AG10803 (cell line): ENCODE measurements at places on chromosomes 11 and 22.

DNA sequence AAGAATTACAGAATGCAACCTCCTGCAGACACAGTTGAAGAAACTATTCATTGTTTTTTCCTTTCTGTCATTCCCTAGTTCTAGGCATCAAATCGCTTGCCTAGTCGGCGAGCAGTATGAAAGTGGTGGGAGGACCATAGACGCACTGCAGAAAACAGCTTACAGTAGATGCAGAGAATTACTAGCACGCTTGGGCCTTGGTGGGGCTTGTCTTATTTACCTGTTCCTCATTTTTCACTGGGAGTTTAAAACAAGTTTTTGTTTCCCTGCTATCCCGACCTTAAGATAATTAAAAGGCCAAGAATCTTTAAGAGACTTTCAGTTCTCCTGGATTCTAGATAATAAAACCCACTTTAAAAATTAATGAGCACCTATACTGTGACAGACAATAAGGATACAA lies 713 bp upstream of the ARL14EP start:
- DNase-seq: no peak

- DNase-seq: no peak
Observed at GRCh38 chr11:132046288-132046865, 676.0 kb downstream of the NTM start.

- no peak for DNase-seq
Observed at GRCh38 chr11:113334183-113334582, 19.8 kb downstream of the TTC12 start.

DNA sequence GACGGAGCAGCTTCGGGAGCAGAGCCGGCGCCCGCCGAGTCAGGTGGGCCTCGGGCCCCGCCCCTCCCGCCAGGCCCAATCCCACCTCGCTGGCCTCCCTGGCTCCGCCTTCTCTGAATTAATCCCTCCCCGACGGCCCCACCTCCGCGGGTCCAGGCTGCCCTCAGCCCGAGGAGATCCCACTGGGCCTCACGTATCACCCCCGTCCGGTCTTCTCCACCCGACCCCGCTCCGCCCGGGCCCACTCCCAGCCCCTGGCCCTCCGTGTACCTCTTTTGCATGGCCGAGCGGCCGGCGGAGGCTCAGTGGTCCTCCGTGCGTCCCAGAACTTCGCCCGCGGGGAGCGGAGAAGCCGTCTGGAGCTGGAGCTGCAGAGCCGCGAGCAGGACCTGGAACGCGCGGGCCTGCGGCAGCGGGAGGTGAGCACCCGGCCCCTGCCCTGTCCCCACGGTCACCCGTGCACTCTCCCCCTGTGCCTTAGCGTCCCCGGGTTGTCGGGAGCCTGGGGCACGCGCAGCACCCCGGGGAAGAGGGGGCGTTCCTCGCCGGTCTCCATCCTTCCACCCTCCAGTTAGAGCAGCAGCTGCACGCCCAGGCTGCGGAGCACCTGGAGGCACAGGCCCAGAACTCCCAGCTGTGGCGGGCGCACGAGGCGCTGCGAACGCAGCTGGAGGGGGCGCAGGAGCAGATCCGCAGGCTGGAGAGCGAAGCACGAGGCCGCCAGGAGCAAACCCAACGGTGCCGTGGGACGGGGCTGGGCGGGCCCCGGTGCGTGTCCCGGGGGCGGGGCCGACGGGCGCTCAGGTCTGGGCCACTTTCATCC lies 2.2 kb upstream of the CD151 start:
- peak; percentile 40 for DNase-seq

DNA sequence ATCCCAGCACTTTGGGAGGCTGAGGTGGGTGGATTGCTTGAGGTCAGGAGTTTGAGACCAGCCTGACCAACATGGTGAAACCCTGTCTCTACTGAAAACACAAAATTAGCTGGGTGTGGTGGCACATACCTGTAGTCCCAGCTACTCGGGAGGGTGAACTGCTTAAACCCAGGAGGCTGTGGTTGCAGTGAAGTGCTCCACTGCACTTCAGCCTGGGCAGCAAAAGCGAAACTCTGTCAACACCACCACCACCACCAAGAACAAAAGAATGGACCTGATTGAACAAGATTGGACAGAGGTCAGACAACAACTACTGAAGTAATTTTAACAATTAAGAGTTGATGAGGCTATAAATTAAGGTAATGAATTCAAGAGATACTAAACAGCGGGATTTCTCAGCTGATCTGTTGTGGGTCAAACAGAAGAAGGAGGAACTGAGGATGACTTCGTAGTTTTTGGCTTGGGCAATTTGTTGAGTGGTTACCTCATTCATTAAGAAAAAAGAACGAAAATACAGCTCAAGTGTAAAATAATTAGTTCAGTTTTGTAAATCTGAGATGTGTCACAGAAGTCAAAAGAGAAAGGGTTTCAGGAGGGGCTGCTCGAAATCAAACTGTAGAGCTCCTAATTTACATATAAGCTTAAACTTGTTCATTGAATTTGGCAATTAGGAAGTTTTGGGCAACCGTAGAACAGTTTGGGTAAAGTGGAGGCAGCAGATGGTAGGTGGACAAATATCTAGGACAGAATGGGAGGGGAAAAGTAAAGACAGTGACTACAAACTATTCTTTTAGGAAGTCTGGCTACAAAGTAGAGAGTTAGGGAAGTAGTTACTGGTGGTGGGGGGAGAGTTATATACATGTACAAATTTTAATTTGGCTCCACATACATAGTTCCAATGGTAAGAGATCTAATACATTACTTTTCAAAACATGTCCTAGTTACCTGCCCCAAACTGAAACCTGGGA lies 4.5 kb downstream of the IL18 start:
- DNase-seq: no peak

DNA sequence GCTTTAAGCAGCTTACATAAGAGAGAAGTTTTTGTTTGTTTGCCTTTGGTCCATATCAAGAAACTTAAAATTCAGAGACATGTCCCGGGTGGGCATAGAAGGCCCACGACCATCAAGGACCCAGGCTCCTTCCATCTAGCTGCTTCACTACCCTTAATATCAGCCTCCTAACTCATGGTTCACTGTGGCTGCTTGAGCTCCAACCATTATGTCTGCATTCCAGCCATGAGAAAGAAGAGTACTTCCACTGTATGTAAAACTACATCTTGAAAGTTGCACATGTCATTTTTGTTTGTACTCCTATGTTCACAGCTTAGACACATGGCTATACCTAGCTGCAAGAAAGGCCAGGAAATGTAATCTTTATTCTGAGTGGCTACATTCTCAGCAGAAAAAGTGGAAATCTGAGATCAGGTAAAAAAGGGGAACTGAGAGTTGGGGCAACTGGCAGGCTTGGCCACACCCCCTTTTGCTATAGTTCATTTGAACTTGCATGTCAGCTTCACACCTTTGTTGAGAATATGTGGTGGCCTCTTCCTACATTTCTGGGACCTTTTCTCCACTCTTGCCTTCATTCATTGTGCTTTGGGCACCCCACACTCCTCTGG lies 81.3 kb upstream of the TP53I11 start:
- no peak for DNase-seq

- peak; percentile 61 for DNase-seq
Observed at GRCh38 chr11:70470127-70470526, 71.8 kb downstream of the CTTN start.

GRCh38 chr11:62654297-62654696 lies 1.2 kb upstream of the INTS5 start:
- DNase-seq: no peak

- no peak for DNase-seq
Observed at GRCh38 chr11:123069908-123070821, 8.2 kb upstream of the HSPA8 start.

GRCh38 chr11:32374261-32374711 lies 61.1 kb downstream of the WT1 start:
- DNase-seq: peak; percentile 28

- DNase-seq: no peak
Observed at GRCh38 chr22:49886346-49887063, 31.7 kb downstream of the ALG12 start.

- no peak for DNase-seq
Observed at GRCh38 chr11:69131121-69131566, 24.6 kb upstream of the SMIM38 start.

DNA sequence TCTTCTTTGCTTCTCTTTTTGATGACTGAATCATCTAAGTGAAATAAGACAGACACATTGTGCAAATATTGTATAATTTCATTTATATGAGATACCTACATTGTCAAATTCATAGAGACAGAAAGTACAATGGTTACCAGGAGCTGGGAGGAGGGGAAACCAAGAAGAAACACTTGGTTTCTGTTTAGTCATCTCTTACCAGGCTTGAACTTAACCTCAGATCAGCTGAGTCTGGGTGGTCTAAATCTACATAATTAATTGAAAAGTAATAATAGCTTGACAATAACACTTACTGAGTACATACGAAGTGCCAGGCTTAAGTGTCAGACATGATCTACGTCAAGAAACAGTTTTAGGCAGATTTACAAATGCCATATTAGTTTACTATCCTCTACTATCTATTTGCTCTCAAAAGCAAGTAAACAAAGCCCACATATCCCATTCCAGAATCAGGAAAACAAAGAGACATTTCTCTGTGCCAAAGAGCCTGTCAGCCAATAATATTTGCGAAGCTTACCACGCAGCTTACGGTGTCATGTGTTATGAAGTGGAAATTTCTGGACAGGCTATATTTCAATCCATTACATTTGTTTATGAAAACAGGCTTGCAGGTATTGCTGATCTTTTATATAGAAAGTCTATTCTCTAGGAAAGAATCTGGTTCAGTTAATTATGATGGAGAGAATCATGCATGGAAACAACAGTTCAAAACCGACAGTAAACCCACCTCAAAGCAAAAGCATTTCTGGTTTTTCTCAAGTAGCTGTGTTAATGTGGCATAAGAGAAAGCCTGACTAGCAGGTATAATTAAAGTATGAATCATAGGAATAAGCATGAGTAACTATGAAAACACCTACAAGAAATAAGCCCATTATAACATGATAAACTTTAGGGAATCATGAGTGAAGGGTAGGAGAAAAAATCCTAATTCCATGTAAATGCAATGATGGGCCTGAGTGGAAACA lies 2.7 kb upstream of the ARHGAP42 start:
- no peak for DNase-seq

DNA sequence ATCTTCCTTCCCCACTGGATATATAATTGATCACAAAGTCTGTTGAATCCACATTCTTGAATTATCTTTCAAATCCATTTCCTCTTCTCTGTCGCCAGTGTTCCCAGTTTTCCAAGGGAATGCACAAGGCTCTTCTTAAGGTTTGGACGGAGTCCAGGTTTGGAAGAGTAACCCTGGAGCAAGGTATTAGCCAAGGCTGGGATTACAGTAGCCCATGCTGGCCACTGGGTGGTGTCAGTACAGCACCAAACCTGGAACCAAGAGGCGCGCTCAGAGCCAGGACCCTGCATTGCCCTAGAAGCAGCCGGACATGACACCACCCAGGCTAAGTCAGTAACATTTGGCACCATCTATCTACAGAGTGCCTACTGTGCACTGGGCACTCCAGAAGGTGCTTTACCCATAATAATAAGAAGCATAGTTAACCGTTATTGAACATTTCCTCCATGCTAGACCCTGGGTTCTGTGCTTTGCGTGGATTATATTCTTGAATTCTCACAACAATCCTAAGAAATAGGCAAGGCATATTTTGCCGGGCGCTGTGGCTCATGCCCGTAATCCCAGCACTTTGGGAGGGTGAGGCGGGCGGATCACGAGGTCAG lies 48.0 kb upstream of the CLPB start:
- DNase-seq: peak; percentile 75

GRCh38 chr11:19800162-19800561 lies 87.5 kb downstream of the NAV2 start:
- no peak for DNase-seq

DNA sequence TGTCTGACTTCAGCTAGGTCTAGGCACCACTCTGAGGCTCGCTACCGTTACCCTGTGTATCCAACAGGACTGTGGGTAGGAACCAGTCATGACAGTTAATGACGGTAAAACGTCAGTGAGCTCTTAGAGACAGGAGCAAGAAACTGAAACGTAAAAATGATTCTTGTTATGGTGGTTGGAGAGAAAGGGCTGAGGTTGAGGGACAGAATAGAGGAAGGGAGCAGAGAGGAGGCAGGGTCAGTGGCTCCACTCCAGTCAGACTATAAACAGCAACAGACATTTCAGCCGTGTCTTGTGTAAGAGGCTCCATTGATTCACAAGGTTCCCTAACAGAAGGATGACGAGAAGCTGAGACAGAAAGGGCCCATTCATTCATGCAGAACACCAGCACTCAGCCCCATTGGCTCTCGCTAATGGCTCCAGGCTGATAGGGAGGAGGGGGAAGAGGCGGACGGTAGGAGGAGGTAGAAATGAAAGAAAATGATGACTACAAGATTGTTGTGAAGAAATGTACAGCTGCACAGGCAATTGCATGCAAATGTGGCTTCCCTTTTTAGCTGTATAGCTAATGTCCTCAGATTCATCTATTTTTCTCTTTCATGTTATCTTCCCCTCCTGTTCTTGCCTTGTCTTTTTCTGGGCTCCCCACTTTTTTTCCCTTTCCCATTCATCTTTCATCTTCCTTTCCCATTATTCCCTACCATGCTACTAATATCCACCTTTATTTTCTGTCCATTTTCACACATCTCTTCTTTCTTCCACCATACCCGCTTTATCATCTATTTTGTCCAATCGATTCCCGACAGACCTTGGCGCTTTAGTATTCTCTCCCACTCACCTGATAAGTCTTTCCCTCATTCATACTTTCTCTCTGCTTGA lies 34.3 kb downstream of the ETS1 start:
- DNase-seq: peak; percentile 49

DNA sequence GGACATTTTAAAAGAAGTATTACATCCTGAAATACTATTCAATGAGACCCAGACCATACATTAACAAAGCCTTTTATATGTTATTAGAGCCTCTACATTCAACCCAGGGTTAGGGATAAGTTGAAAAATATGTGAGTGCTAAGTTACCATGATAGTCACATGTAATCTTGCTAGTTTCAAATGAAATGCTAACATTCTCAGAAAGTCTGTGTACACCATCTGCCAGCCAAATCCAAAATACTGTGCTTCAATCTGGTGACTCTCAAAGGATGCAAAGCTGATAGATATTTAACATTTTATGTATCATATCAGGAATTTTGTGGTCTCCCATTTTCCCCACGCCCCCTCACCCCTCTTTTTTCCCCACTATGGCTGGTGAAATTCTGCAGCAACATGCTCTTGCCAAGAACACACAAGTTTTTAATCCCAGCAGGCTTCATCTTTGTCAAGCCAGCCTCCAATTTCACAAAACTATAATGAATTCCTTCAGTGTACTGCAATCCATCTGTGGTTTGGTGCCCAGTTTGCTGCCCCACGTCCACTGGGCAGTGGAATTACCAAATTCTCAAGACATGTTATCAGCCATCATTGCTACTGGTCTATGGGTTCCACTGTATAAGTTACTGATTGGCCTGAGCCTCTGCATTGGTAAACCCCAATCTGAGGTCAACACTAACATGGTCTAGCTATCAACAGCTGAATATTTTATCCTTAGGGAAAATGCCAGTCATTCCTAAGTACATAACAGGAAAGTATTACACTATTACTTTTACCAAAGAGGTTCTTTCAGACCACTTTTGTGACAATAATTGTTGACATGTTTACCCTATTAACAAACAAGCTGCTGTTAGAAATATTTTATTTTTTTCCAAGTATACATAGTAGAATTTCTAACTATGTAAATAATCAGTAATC lies 1.5 kb upstream of the PICALM start:
- peak; percentile 73 for DNase-seq
